Stimulated activated CD8-positive, alpha-beta memory T cell treated with anti-CD3 and anti-CD28 coated beads, Interleukin-4, amount 100 ng/mL, for 4 hours (primary cell): ENCODE measurements at places on chromosomes 7 and 10.

DNA sequence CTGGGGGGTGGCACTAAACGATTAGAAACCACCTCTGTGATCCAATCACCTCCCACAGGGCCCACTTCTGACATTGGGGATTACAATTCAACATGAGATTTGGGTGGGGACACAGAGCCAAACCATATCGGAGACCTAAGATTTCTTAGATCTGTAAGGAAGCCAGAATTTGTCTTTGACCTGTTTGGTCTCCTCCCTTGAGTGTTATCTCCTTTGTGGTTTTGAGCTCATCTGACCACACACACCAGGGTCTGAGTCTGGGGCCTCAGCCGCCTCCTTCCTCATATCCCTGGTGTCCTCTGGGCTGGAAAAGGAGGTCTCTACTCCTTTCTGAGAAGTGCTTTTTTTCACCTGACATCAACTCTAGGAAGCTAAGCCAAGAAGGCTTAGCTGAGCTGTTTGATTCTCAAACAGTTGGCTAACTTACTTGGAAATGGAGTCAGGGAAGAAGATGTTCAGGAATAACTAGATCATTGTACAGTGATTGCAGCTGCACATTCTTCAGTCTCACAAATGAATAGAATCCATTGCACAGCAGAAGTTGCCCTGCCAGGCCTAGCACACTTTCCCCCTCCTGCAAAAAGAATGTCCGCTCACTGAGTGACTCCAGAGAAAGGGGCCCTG is 167.4 kb downstream of the ARHGAP21 start:
- DNase-seq = no peak

GRCh38 chr10:71538608-71539260 is 142.0 kb downstream of the CDH23 start:
- DNase-seq = no peak

DNA sequence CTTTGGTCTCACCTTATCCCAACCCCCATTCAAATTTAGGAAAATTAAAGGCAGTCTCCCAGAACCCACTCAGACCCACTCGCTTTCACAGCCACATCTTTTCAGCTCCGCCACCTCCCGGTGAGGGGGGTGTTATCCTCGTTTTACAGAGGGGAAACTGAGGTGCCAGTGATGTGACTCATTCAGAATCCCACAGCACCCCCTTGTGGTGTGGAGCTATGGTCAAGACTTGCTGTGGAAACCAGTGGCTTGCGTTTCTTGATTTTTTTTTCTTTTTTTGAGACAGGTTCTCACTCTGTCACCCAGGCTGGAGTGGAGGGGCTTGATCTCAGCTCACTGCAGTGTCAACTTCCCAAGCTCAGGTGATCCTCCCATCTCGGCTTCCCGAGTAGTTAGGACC is 27.6 kb downstream of the SLC35G1 start:
- no peak for DNase-seq

DNA sequence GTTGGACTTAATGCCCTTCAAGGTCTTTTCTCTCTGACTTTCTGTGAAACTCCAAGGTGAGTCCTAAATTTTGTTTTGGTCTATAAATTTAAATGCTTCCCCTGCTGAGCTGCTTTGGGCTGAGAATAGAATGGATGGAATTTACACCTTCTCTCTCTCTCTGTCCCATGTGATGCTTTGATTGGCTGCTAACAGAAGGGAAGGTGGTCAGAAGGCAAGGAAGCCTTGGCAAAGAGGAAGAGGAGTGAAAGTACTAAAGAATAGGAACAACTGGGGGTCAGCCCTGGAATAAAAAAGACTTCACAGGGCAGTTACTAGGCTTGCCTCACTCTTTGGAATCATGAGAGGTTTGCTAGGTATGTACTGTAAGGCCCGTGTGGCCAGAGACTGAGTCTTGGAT is 260.2 kb downstream of the AUTS2 start:
- DNase-seq = no peak

DNA sequence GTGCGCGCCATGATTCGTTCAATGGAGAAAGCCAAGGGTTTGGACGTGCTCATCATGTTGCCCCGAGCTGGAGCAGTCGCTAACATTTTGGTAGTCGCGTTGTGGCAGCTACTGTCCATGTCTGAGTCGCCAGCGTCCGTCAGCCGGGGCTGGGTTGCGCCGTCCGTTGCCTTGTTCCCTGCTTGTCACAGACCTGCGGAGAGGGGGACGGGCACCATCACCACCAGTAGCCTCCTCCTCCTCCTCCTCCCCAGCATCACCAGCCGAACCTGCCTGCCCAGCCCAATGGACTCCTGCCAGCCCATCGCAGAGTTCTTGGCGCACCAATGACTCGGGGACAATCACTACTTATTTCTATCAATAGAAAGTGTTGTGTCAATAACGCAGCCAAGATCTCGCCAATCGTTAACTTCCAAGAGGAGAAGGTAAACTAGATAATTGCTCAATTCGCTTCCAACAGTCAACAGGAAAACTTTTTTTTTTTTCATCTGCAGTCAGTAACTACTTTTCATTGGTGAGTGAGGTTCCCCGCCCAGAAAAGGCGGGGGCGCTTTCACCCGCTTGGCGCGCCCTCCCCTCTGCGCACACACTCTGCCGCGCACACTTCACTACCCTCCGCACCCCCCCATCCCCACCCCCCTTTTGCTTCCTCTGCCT is at the start of gene FEZF1:
Gene FEZF1, minus strand, starts transcription at position 432 of the 657 bp plus-strand sequence. Its CDS starts 313 bp downstream, at position 119.
- DNase-seq = no peak
